Adipocyte (in vitro differentiated cells): ENCODE measurements at places on chromosomes 6 and 20.

GRCh38 chr6:87277123-87277522, 45.3 kb upstream of the SMIM8 start:
- DNase-seq: no peak

DNA sequence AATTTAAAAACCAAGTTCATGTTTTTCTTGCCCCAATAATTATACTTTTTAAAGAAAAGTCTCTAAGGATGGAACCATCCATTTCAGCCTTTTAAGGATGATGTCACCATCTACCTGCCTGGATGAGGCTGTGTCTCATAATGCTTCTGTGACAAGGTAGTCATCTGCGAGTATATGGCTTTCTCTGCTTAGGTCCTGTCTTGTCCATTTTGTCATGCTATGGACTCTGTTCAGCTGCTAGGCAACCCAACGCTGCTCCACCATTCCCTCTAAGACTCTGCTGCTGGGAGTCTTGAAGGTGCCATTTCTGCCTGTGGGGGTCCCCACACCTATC, 459.8 kb upstream of the RUNX2 start:
- no peak for DNase-seq

GRCh38 chr6:30491991-30492952, 3.0 kb downstream of the HLA-E start:
- no peak for DNase-seq

GRCh38 chr6:124131259-124131658, 327.6 kb downstream of the NKAIN2 start:
- DNase-seq: no peak

DNA sequence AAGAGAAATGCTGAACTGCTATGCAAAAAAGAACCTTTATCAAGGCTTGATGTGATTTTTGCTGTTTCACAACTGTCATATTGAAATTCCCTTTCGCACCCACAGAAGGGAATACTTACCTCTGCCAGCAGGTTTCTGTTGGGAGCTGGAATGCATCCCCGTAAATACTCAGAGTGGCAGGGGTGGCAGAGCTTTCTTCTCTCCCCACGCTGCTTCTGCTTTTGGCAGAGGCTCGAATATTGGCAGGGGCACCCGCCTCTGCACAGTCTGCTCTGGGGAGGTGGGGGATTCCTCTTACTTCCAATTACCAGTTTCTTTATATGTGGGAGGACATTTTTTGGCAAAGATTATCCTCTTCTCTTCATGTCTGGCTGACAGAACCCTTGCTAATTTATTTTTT, 28.4 kb downstream of the TMEM200A start:
- DNase-seq: no peak

- DNase-seq: no peak
Measured at GRCh38 chr20:24366336-24367004, 103.0 kb upstream of the SYNDIG1 start.

DNA sequence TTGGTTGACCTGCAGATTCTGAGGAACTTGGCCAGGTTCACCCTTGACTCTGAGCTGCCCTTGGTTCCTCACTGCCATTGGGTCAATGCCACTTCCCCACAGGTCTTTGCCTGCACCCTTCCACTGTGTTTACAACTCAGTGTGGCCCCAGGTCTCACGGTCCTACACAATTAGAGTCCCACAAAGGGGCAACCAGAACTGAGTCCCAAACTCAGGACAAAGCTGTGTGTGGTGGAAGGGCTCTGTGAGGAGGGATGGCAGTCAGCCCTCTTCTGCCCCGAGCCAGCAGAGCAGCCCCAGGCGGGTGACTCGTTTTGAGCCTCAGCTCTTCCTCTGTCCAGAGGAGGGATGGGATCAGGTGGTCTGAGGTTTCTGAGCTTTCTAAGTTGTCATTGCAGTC, 69.5 kb downstream of the NPEPL1 start:
- DNase-seq: no peak

- no peak for DNase-seq
Measured at GRCh38 chr20:51154708-51155690, 132.1 kb upstream of the KCNG1 start.

GRCh38 chr6:84061613-84062398, 28.2 kb downstream of the MRAP2 start:
- DNase-seq: no peak

DNA sequence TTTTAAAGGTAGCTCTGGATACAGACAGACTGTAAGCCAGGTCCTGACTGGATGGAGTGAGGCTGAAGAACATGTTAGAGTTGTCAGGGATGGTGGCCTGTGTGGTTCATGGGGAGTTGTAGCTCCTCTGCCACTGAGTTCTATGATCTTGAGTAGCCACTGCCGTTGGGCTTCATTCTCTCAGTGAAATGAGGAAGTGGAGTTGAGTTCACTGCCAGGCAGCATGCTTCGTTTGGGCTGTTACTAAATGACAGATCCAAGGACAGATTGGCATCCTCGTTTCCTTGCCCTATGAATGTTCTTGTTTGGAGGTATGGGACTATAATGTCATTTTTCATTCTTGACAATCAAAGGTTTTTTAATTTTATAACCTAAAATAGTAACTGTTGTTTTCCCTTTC, 37.2 kb downstream of the SCAND1 start:
- DNase-seq: no peak
